ENCODE measurements at places on chromosomes 4 and X.

DNA sequence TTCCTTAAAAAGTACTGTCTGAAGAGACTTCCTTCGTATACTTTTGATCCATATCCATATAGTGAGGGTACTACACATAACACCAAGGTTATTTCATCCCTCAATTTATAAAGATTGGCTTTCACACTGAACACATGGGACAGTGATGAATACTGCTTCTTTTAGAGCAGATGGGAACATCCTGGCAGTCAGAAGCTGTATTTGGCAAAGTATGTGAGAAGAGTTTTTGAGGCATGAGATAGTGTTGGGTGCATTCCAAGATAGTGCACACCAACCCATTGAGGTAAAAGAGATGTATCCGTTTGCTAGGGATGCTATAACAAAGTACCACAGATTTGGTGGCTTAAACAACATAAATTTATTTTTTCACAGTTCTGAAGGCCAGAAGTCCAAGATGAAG, 141.1 kb downstream of the MOSPD2 start:
- DNase-seq: no peak

DNA sequence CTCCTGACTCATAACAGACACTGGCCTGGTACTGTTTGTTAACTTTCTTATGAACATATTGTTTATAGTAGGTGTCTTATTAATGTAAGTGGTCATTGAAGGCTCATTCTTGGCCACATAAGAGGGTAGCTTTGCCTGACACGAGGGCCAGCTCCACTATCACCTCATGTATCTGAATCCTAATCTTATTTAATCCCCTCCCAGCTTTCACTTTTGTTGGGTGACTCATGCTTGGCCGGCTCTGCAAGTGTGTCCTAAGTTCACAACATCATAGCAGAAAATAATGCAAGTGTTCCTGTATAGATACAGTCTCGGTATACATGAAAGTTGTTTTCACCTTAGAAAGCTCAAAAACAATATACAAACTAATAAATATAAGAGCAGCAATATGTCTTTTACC, 283.8 kb downstream of the IQCM start:
- DNase-seq: no peak

DNA sequence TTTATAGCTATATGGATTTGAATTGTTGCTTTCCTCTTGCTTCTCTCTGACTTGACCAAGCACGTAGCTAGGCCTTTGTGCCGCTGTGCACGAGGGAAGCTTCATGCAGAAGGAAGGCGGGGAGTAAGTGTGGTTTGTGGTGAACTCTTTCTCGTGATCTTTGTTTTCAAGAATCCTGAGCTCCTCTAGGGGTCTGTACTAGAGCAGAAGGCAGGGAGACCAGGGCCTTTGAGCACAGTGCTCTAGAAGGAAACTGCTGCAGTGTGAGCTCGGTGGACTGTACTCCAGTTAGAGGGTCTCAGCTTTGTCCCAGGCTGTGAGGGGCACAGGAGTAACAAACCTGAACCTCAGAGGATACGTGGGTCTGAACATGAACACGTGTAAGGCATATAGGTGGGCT, 49.0 kb downstream of the AGA start:
- DNase-seq: no peak

DNA sequence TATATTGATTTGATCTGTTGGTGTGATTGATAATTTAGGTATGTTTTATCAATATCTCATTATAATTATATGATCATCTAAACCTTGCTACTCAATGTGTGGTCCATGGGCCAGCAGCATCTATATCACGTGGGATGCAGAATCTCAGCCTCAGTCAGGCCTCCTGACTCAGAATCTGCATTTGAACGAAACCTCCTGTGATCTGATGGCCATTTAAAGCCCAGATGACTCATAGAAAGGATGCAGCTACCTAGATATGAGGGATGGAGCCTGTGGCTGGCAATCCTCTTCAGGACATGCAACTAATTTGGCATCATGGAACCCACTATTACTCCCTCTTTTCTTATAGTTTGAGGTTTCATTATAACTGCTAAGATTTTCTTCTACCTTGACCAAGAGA, 11.3 kb upstream of the CHRNA9 start:
- DNase-seq: no peak

- no peak for DNase-seq
Observed at GRCh38 chr4:147533331-147533730, 52.4 kb downstream of the EDNRA start.

DNA sequence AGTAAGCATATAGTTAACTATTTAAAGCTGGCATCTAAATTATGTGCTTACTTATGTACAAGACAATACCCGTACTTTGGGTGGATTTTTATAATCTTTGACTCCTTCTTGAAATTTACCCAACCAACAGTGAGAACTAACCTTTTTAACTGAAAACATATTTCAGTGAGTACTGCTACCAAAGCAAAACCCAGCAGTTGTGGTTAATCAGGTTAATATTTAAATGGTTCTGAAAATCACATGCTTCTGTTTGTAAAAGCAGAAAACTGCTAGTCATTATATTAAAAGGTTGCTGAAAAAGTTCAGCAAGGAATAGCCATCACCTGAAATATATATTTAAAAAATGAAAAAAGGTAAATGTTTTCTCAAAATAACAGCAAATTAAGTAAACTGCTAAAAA, 20.0 kb downstream of the UBE2D3 start:
- DNase-seq: no peak

DNA sequence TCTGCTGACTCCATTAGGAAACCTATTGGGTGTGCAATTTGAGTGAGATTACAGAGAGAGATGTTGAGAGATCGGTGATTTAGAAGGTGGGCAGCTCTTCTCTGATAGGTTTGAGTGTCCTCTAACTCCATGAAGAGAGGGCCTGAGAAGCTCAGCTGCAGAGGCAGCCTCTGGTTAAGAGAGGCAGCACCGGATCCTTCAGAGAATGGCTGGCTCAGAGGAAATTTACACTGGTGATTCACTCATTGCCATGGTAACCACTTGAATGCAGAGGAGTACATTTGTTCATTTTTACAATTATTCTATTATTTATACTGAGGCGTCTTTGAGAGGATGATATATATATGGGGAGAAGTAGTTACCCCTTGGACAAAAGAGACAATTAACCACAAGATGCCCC, 171.7 kb downstream of the PDGFRA start:
- no peak for DNase-seq

DNA sequence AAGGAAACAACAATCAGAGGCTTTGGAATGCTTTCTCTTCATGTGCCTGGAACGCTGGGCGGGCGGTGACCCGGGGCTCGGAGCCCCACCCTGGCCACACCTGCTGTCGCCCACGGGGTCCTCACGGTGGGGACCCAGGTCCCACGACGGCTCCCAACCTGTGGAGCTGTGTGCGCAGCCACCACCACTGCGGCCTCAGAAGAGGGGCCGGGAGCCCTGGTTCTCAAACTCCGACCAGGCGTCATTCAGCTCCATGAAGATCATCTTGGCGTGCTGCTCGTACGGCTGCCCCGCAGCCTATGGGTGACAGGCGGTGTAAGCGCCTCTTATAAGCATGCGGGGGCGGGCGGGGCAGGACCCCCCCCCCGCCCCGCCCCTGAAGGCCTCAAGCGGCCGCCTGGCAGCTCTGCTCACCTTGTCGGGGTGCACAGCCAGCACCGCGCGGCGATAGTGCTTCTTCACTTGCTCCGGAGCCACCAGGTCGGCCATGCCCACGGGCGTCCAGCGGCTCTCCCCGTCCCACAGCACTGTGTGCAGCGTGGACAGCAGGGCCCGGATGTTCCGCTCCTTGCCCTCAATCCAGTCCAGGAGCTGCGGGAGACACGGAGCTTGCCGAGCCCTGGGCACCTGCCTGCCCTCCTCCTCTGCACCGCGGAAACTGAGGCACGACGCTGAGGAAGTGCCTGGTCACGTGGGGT, 23.7 kb upstream of the CPLX1 start:
- no peak for DNase-seq

- no peak for DNase-seq
Observed at GRCh38 chrX:23821847-23822246, 38.9 kb downstream of the SAT1 start.

- no peak for DNase-seq
Observed at GRCh38 chr4:148704291-148704690, 262.1 kb upstream of the NR3C2 start.

GRCh38 chrX:150465881-150466775, 102.3 kb upstream of the MTM1 start:
- no peak for DNase-seq

- no peak for DNase-seq
Observed at GRCh38 chr4:90845777-90846176, 718.6 kb downstream of the CCSER1 start.

- DNase-seq: no peak
Observed at GRCh38 chr4:54572152-54572542, 85.6 kb upstream of the KIT start.

DNA sequence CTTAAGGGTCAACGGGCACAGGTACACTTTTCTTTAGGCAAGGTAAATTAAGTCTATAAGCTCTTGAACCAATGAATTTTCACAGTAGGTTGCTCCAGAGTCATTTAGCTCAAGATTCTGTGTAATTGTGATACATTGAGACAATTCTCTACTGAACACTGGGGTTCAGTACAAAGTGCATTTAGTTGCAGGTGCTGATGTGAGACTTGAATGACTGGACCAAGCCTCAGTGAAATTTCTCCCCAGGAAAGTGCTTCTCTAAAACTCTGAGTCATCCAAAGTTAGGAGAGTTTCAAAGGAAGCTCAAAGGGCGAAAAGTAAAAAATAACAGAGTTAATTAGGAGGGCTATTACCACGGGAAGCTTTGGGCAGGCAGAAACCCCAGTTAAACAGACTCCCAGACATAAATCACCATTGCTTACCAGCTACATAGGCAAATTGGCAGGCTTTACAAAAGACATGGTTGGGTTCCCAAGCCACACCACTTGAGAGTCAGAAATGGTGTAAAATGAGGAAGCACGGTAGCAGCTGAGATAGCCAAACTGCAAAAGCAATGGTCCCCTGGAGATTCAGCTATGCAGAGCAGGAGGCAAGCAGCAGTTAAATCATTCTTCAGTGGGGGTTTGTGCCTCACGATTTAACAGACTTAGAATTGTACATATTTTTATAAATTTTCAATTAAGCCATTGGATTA, 202.6 kb downstream of the PCDH19 start:
- no peak for DNase-seq

- DNase-seq: no peak
Observed at GRCh38 chr4:105709081-105709450, 482 bp downstream of the GSTCD start.

GRCh38 chr4:180766944-180767729, 1476.1 kb upstream of the TENM3 start:
- DNase-seq: no peak

GRCh38 chr4:143390764-143391163, 54.1 kb downstream of the GAB1 start:
- no peak for DNase-seq

GRCh38 chrX:146863566-146863965, 49.0 kb upstream of the CXorf51A start:
- DNase-seq: no peak

GRCh38 chr4:80239480-80240150, 26.8 kb upstream of the FGF5 start:
- no peak for DNase-seq

GRCh38 chr4:21139327-21139726, 439.1 kb downstream of the PACRGL start:
- DNase-seq: no peak

- no peak for DNase-seq
Observed at GRCh38 chr4:165592386-165592785, 213.6 kb downstream of the CPE start.

GRCh38 chr4:76802236-76803021, 95.5 kb downstream of the SOWAHB start:
- no peak for DNase-seq

- DNase-seq: no peak
Observed at GRCh38 chr4:189096717-189097116, 844.0 kb upstream of the FRG1 start.

DNA sequence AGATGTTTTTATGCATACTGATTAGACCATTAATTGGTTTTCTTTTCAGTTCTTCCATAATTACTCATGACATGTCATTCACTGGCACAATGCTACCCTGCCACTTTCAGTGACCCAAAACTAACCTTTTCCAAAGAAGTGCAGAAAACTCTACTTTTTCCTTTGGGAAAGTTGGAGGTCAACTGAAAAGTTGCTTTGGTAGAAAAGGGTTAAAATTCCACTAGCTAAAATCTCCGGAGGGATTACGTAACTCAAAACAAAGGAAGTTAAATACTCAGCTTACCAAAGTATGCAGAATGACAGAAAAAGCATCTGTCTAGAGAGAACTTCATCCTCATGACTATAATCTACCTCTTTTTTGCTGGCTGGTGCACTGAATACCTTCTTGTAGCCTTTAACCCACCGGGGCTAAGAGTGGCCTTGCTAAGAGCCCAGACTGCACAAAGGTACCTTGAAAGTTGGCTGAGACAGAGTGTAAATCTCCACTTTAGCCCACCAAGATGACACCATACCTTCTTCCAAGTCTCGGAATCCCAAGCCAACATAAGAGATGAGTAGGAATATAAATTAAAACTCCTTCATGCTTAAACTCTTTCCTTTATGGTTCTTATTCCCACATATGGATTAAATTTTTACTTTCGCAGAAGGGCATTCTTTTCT, 1099.5 kb upstream of the INTU start:
- DNase-seq: no peak

DNA sequence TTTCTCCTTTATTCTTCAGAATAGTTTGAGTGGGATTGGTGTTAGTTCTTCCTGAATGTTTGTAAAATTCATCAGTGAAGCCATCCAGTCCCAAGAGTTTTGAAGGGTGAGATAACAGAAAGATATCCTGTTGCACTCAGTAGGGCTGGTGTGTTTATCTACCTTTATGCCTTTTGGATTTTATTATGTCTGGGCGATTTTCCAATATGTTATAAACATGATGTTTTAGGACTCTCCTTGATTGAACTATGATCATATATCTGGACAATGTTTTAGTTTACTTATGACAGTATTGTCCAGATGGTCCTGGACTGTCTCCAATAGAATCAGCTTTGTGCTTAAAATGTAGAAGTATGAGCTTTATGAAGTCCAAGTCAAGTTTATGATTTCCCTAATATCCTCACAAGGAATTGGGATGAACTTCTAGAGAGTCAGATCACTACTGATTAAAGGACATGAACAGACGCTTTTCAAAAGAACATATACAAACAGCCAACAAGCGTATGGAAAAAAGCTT, 77.6 kb upstream of the ITM2A start:
- DNase-seq: no peak

GRCh38 chr4:38939165-38939564, 71.6 kb downstream of the FAM114A1 start:
- DNase-seq: no peak

DNA sequence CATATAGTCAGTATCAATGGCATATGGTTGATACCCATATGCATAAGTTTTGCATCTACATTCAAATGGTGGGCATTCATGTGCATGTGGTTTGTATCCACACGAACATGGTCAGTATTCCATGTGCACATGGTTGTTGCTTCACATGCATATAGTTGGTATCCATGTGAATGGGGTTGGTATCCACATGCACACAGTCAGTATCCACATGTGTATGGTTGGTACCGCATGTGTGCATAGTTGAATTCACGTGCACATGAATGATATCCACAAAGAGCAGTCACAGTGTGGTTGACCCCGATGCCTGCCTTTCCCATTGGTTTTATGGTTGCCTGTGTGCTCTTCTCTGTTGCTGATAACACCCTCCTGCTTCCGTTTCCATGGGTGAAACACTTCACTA, 427.9 kb downstream of the STIM2 start:
- no peak for DNase-seq
